ENCODE measurements at places on chromosomes 11 and 22. TPM values are rescaled to one million over a fixed set of nuclear protein-coding genes. Genes with fewer than 3 reads are reported as not detected.

DNA sequence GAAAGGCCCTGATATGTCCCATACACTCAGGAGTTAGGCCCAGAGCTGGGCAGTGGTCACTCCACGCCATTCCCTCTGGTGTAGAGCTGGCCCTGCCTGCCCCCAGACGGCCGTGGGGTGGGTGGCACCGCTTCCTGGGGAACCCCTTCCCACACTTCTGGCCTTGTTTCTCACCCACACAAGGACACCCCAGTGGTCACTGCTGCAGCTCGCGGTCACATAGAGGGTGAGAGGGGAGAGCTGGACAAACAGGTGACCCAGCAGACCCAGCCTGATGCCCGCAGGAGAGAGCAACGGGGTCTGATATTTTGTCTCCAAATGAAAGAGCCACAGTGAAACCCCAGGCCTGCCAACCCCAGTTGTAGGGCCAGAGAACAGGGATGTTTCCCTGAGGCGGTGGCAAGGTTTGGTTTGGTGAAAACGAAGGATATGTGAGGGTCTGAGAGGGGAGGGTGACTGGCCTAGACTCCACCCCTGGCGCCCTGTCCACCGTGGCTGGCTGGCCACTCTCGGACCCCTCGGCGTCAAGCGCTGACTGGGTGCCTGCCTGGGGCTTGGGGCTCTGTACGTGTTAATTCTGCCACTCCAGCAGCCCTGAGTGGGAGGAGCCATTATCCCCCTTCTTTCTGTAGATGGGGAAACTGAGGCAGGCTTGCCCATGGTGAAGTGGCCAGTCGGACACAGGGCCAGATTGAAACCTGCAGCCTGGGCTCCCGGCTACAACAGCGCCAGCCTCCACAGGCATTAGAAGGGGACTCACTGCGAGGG is 71.0 kb upstream of the PPARA start:
- DNase-seq = no peak

DNA sequence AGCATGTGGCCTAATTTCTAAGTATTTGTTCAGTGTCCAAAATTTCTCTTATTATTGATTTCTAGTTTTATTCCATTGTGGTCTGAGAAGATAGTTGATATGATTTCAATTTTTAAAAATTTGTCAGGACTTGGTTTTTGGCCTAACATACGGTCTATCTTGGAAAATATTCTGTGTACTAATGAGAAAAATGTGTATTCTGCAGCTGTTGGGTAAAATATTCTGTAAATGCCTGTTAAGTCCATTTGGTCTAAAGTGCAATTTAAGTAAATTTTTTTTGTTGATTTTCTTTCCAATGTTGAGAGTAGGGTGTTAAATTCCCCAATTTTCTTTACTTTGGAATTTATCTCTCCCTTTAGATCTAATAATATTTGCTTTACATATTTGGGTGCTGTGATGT is 78.3 kb downstream of the TECTA start:
- DNase-seq = no peak

- DNase-seq = no peak
These were observed 97.9 kb upstream of the CD44 start for GRCh38 chr11:35041070-35041554.

DNA sequence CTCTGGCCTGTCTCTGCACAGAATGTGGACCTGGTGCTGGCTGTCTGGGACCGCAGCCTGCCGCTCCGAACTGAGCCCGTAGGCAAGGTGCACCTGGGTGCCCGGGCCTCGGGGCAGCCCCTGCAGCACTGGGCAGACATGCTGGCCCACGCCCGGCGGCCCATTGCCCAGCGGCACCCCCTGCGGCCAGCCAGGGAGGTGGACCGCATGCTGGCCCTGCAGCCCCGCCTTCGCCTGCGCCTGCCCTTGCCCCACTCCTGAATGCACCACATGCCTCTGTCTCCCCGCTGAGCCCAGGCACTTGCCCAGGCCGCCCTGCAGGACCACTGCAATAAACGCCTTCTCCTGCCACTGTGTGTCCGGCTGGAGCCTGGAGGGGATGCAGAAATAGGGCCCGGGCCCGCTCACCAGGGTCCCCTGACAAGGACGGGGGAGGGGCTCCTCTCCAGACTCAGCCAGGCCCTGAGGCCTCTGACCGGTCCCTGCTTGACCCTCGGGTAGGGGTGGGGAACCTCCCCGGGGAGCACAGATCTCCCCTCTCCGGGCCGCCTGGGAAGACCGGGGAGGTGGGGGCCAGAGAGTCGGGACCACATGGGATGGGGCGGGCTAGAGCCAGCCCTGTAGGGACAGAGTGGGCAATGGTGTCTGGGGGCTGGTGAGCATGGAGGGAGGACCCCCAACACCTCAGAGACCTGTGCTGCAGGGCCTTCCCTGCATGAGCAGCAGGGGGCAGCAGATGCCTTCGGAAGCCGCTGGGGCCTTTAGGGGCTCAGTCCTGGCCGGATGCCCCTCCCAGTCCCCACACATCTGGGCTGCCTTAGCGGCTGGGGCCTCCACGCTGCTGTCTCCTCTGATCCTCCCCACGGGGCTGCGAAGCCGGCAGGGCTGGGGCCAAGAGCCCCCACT is 1.4 kb upstream of the TNNI2 start:
- peak; percentile 72 for DNase-seq

GRCh38 chr11:1707751-1708150 is 10.8 kb downstream of the KRTAP5-6 start:
- no peak for DNase-seq

GRCh38 chr11:71463331-71464211 is 10.6 kb downstream of the NADSYN1 start:
- no peak for DNase-seq

DNA sequence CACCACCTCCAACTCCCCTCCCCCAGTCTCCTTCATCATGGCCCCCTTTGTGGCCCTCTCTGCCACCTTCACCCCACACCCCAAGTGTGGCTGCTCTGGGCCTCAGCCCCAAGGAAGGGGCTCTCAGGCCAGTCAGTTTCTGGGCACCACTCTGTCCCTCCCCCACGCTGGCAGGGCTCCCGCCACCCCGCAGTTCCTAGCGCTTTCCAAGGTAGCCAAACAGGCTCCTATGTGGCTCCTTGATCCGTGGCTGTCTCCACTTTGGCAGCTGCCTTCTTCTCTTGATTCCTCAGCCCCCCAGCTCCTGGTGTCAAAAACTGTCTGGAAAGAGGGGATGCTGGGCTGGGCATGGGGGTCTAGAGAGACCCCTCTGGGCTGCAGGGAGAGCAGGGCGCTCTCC is 10.4 kb upstream of the CACNA1I start:
- DNase-seq = no peak

GRCh38 chr11:65225279-65226102 is 36.3 kb upstream of the POLA2 start:
- DNase-seq = peak; percentile 63

DNA sequence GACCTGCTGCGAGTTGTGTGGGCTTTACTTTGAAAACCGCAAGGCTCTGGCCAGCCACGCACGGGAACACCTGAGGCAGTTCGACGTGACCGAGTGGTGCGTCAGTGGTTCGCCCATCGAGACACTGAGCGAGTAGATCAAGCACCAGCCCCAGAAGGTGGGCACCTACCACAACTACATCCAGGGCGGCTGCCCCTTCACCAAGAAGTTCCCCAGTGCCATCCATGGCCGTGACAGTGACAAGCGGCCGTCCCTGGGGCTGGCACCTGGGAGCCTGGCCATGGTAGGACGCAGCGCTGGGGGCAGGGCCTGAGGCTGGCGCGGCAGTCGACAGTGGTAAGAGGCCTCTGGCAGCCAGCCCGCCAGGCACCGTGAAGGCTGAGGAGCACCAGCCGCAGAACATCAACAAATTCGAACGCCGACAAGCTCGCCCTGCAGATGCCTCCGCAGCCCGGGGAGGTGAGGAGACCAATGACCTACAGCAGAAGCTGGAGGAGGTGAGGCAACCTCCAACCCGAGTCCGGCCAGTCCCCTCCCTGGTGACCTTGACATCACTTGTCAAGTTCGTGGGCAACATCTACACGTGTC is 545.2 kb upstream of the CCDC179 start:
- no peak for DNase-seq

- DNase-seq = no peak
These were observed 33.9 kb downstream of the RAB39A start for GRCh38 chr11:107962181-107962580.

GRCh38 chr11:132131047-132131446 is 760.6 kb downstream of the NTM start:
- no peak for DNase-seq

- no peak for DNase-seq
These were observed 89.7 kb upstream of the SHISAL1 start for GRCh38 chr22:44402196-44403111.

GRCh38 chr11:95991545-95991944 is 67.6 kb upstream of the MTMR2 start:
- DNase-seq = no peak

DNA sequence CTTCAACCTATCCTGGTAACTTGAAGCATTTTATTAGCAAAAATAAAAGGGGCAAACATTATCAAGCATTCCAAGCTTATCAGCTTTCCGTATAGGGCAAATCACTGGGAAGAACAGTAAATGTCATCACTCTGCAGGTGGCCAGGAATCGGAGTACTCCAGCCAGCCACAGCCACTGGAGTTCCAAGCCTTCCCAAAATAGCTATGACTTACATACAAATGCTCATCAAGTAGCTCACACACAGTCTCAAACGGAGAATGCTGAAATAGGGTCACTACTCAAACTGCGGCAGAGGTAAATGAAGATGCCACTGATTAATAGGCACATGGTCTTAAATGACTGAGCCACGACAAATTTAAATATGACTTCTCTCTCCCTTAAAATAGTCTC is 2.1 kb downstream of the USP28 start:
- DNase-seq = peak; percentile 5

DNA sequence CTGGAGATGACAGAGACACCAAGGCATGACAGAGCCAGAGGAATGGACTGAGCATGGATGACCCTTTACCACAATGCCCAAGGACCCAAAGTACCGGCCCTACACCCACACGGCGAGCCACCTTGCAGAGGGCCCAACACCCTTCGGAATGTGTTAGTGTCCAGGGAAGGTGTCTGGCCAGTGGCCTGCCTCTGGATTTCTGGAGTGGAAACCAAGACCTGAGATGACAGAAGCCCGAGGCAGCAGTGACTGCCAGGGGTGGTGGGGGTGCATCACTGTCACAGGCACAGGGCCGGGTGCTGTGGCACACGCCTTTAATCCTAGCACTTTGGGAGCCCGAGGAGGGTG is 28.7 kb downstream of the PDGFB start:
- no peak for DNase-seq

GRCh38 chr11:72441752-72442207 is 7.4 kb upstream of the CLPB start:
- DNase-seq = no peak

- DNase-seq = no peak
These were observed 2.9 kb upstream of the LMO1 start for GRCh38 chr11:8266246-8267241.

The CRYAB gene
- total RNA-seq = not detected

The FOLR1 gene
- total RNA-seq = not detected

The WT1 gene
- total RNA-seq = 10.7 TPM

The CLMP gene
- 20.8 TPM for total RNA-seq

The TSPAN18 gene
- 0.15 TPM for total RNA-seq

The VSTM5 gene
- total RNA-seq = not detected

The CHST1 gene
- total RNA-seq = 4.0 TPM

Data from Daoy (cell line).